ENCODE measurements at places on chromosomes 3 and 15.

- no peak for DNase-seq
Measured at GRCh38 chr3:41580274-41580959, 381.1 kb downstream of the CTNNB1 start.

GRCh38 chr15:64532521-64533315 lies 72.3 kb downstream of the ZNF609 start:
- DNase-seq: peak; percentile 24

GRCh38 chr3:117898722-117899522 lies 1135.7 kb downstream of the IGSF11 start:
- no peak for DNase-seq

DNA sequence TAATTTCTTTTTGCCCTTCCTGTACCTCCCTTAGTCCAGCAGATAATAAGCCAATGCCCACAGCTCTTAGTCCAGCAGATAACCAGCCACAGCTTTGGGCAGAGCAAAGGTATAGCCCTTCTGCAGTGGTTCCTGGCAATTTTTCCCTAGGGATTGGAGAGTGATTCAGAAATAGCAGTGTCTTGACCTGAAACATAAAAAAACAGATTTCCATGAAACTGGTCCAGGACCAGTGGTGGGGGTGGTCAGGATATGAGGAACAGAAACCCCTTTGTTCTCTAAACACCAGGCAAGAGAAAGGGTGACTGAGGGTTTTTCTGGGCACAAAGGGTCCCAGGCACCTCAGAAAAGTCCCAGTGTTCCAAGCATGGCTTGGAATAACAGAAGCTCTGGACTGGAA lies 103.4 kb downstream of the ARRDC4 start:
- DNase-seq: no peak

DNA sequence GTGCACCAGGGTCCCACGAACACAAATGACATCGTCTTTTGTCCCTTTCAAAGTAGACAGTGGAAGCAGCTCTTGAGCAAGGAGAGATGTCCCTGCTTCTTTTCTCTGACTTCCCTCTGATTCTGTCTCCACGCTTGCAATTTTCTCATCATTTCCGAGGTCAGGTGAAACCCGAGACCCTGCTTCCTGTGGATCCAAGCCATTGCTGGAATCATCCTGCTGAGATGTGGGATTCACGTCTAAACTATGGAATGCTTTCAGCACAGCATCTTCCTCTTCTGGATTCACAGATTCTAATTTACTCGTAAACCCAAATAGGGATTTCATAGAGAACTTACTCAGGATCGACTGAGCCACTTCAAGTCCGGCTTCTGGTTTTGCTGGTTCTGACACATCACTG lies 127.1 kb downstream of the FMN1 start:
- no peak for DNase-seq

DNA sequence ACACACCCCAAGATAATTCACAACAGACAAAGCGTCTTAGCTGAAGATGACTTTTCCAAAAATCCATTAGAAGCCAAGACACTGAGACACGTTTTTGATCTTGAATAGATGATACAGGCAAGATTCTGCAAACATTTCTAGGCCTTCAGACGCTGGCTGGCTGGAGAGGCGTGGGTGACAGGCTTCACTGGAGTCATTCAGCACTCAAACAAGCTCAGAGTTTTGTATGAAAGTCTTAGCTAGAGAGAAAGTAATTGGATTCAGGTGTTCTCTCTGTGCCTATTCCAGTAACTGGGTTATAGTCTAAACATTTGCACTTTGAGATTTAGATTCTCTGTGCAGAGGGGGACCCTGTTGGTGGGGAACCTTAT lies 147.7 kb upstream of the BHLHE40 start:
- DNase-seq: no peak

All from stimulated activated CD8-positive, alpha-beta memory T cell treated with anti-CD3 and anti-CD28 coated beads, Interleukin-7, amount 100 ng/mL, for 48 hours (primary cell).